Sciatic nerve (tissue), 2 donors: ENCODE measurements at places on chromosomes 13 and 19. TPM values are rescaled to one million over a fixed set of nuclear protein-coding genes. Genes with fewer than 3 reads are reported as not detected.

Gene C1QTNF9B
- 3.0 TPM for total RNA-seq

Gene HSH2D
- 1.2 TPM for total RNA-seq

DNA sequence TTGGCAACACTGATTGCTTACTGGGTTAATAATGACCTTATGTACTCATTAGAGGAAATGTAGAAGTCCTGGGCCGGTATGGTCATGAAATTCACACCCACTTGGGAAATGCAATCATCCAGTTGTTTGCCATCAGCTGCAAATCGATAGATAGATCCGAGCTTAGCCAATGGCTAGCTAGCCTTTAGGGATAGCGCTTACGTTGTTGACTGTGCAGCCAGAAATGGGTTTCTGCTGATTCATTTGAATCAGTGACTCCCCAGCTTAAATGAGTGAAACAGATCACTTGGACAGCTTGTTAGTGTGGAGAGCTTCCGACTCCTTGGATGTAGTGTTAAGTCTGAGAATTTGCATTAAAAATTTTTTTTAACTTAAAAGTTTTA lies 11.8 kb downstream of the IL17D start:
- no peak for DNase-seq

DNA sequence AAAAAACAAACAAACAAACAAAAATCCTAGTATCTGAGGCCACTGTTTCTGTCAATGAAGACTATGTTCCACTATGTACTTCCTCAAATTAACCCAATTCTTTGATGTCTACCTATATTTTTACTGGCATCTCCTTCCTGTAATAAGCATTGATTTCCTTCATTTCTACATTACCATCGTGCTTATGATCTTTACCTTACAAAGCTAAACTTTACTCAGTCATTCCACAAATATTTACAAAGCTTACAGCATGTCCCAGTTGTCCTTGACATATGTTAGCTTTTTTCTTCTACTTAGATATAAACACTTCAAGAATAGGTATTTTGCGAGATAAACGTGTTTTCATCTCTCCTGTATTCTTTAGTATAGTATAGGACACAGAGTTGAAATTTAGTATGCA lies 1090.9 kb downstream of the PCDH9 start:
- DNase-seq, result no peak

GRCh38 chr19:48868114-48868886 lies at the start of gene PLEKHA4:
TSS of gene PLEKHA4 (minus strand) at chr19:48868617. CDS start at chr19:48867620, 997 bp downstream.
- peak; percentile 94 for DNase-seq

Gene GRK1
- total RNA-seq, result 0.09 TPM

DNA sequence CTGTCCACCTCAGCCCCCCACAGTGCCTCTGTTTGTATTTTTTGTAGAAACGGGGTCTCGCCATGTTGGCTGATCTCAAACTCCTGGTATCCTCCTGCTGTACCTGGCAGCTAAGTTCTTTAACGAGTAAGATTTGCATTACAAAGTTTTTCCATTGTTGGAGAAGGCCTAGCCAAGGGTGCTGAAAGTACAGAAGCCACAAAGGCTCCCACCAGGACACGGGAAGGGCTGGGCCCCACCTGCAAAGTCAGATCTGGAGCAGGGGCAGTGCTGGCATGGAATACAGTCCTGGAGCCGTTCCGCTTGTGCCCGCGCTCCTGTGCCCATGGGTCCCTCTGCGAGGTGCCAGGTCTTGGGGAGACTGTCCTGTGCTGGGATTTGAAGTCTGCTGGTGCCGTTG lies 12.1 kb downstream of the FZR1 start:
- DNase-seq, result no peak

Gene ZNF813
- 3.3 TPM for total RNA-seq

DNA sequence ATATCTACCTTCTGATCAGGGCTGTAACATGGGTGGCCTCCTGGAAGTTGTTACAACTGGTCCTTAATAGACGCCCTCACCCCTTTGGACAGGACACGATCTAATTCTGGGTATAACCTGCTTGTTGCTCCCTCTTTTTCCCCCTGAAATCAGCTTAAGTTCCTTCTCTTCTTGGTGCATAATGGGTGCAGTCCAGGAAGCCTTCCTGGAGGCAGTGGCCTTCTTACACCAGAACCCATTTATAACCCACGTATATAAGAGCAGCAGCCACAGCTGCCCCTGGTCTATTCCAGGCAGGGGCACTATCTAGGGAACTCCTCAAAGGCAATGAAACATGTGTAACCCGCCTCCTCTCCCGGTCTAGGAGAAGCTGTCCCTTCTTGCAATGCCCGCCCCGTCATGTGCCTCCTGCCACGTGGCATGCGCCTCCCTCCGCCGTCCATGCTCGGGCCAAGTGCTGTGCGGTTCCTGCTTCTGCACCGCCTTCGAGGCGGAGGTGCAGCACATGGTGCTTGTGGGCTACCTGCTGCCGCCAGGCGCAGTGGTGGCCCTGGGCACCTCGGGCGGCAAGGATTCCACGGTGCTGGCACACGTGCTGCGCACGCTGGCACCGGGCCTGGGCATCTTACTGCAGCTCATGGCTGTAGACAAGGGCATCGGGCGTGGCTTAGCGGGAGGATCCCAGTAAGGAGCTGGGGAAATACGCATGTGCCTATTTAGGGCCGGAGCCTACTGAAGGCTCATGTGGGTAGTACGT lies 27.3 kb downstream of the ZNF175 start:
- DNase-seq, result no peak

Gene LRRC25
- total RNA-seq, result 8.2 TPM

- DNase-seq, result no peak
These were observed 44.2 kb upstream of the PSG2 start for GRCh38 chr19:43126720-43127119.

DNA sequence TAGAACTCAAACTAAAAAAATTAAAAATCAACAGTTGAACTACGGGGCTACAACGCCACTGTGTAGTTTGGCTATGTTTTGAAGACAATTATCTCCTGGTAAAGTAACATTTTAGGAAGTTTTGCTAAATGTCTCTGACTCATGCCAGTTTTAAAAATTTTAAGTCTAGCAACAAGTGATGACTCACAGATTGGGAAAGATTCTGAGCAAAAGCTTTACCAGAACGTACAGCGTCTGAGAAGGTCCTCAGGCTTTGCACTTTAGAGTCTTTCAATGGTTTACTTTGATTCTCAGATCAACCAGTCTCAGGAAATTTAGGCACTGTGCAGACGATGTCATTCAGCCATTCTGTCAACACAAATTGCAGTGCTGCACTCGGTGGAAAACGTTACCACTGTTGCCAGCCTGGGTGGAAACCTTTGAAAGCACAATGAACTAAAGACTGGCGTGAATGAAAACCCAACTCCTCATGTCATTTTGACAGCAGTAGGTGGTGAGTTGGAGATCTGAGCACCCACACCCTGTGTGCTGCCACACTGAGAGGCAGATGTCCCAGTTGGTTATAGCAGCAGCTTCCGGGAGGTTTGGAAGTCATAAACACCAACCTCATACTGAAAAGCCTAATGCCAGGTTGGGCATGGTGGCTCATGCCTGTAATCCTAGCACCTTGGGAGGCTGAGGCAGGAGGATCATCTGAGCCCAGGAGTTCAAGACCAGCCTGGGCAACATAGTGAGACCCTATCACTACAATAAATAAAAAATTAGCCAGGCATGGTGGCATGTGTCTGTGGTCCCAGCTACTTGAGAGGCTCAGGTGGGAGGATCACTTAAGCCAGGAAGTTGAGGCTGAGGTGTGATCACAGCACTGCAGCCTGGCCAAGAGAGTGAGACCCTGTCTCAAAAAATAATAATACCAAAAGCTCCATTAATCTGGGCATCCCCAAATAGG lies 6.3 kb upstream of the WTIP start:
- DNase-seq, result no peak

Gene RTBDN
- total RNA-seq, result not detected

DNA sequence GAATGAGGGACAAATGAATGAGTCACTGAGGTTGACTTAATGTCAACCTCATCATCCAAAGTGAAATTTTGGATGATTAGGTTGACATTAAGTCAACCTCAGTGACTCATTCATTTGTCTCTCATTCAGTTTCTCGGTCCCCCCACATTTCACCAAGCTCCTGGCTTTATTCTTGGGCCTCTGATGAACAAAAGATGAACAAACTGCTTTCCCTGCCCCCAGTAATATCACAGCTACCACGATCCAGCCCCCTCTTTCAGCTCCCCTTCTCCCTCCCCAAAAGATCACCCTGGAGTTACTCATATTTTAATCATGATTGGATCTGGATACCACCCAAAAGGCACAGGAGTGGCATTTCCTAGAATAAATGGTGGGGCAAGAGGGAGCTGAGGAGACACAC lies 10.8 kb downstream of the CEACAM18 start:
- DNase-seq, result no peak

Gene BAX
- 48.0 TPM for total RNA-seq

DNA sequence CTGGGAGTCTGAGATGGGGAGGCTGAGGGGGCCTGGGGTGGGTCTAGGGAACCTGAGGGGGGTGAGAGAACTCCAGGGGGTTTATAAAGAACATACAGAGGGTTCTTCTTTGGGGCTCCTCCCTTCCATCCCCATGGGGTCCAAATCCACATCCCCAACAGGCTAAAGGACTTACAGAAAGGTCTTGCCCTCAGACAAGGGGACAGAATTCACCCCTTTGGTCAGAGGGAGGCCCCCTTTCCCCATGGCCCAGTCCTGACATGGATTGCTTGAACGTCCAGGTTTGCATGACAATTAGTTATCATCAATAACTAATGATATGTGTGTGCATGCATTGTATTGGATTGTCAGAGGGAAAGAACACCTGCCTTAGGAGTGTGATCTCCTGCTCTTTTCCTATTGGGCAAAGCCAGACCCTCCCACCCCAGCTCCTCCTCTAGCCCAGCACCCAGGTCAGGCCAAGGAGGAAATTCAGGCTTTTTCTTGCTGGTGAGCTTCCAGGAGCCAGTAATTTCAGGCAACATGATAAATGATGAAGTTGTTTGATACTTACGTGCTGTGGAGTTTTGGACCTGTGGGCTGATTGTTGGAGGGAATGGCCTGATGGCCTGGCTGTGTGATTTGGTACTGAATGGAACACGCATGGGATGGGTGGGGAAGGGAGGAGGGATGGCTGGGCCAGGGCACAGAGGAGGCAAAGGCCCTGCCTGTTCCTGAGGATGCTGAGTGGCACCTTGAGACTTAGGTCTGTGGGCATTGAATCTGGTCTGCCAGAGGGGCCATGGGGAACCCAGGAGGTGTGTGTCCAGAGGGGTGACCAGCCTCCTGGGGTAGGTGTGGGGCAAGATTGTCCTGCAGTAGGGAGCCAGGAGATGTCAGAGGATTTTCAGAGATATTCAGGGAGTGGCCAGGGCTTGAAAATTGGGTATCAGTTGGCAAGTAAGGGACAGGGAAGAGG lies 1.1 kb downstream of the KLHL26 start:
- DNase-seq, result no peak

Gene KRTDAP
- total RNA-seq, result not detected

DNA sequence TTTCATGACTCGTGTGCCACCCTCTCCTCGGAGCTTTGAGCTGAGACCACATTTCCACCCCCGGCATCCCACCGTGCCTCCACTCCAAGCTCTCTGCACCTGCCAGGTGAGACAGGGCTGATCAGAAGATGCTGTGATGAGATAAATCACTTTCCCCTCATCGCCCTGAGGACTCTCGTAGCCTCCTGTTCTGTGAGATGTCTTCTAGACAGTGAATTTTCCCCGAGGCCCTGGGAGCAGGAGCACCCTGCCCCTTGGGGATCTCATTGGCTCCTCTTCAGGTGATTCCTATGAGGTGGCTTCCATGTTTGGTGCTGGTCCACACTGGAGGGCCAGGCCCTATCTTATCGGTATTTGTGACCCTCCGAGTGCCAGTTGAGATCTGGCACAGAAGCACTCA lies 154.0 kb upstream of the TSHZ3 start:
- DNase-seq, result no peak

Gene LRRC63
- 0.49 TPM for total RNA-seq

GRCh38 chr13:94525781-94526180 lies 46.3 kb upstream of the DCT start:
- no peak for DNase-seq

DNA sequence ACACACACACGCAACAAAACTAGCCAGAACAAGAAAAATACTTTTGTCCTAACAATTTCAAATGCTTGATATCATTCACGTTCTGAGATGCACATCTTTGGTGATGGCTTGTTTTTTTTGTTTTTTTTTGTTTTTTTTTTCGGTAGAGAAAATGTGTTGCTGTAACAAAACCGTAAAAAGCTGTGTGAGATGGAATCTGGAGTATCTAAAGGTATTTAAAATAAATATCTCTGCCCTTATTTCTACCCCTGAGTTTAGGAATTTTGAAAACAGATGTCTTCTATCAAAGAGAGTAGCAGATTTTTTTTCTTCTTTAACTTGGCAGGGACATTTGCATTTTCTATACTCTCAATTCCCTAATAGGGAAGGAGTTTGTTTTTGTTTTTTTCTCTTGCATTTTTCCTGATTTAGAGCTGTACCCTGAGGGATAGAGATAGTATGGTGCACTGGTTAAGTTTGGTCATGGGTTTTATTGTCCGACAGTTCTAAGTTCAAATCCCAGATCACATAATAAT lies 446.6 kb downstream of the KLF5 start:
- no peak for DNase-seq

DNA sequence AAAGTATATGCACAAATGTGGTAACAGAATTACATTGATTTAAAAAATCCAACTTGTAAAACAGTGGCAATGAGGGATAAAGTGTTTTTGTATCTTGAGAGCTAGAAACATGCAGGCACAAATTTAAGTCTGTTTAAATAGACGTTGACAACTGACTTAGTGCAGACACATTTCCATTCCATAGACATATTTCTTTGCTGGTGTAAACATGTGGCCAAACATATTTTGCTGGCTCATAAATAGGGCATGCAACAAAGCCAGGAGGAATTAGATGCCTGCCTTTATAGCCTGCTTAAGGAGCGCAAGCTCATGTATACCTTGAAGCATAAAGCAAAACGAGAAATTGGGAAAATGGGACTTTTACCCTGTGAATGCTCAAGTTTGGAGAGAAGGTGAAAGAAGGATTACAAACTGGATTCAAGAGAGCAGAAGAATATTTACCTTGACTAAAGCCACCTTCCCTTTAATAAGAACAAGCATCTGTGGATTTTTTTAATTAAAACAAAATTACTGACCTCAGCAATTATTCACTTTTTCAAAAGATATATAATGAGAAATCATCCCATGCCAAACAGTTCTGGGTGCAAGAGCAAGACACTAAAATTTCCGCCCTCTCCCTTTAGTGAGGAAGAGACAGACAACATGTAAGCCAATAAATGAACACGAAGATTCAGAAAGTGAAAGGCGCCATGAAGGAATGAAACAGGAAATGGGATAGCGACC lies 71.0 kb downstream of the DCT start:
- DNase-seq, result no peak

- no peak for DNase-seq
These were observed 88.2 kb upstream of the MBNL2 start for GRCh38 chr13:97133955-97134354.
